ENCODE measurements at places on chromosomes 5 and 9.

- DNase-seq, result peak; percentile 77
These were observed 11.1 kb downstream of the REXO4 start for GRCh38 chr9:133406480-133407307.

DNA sequence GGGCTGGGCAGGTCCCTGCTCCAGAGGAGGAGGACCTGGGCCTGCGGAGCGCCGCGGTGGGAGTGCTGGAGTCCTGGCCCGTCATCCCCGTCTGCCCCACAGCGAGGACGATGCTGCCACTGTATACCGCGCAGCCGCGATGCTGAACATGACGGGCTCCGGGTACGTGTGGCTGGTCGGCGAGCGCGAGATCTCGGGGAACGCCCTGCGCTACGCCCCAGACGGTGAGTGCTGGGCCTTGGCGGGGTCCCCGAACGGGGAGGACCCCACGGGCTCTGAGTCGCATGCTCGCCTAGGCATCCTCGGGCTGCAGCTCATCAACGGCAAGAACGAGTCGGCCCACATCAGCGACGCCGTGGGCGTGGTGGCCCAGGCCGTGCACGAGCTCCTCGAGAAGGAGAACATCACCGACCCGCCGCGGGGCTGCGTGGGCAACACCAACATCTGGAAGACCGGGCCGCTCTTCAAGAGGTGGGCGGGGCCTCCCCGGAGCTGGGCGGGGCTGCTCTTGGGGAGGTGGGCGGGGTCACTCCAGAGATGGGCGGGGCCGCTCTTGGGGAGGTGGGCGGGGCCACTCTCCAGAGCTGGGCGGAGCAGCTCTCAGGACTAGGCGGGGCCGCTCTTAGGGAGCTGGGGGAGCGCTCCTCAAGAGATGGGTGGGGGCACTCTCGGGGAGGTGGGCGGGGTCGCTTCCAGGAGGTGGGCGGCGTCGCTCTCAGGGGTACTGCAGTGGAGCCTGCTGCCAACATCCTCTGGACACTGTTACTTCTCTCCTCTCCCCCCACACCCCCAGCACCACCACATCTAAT is 13.1 kb downstream of the LRRC26 start:
- no peak for DNase-seq

- no peak for DNase-seq
These were observed 18.9 kb downstream of the ADAMTS2 start for GRCh38 chr5:179326122-179326927.

- DNase-seq, result no peak
These were observed 47.9 kb upstream of the TRPC7 start for GRCh38 chr5:136413196-136413595.

DNA sequence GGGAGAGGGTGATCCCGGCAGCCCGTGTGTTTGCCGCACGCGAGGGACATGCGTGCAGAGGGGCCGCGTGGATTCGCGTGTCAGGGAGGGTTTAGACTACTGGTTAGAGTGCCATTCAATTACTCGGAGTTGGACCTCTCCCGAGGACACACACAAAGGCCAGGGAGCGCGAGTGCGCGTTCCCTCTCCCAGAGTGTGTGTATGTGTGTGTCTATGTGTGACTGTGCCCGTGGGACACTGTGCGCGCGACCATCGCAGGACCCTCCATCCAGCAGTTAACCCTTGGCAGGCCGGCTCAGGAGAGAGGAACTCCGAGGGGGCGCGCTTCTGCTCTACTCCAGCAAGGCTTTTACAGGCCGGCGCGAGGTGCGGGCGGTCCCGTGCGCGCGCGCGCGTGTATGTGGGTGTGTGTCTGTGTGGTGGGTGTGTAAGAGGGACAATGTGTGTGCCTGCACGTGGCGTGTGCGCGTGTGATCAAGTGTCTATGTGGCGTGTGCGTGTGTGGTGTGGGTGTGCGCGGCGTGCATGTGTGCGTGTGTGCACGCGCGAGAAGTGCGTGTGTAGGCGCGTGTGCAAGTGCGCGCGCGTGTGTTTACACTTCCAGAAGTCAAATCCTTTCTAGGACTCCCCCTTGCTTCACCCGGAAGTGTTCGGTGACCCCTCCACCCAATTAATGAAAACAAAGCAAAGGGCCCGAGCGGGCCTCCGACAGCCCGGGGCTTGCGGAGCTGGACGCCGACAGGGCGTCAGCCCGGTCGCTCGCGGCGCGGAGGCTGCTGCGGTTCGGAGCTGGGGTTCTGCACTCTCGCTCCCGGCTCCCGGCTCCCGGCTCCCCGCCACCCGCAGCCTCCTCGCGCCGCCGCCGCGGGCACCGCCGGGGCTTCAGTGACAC is 75.3 kb upstream of the TBCA start:
- no peak for DNase-seq

GRCh38 chr9:113922160-113922559 is 46.1 kb downstream of the ZNF618 start:
- DNase-seq, result no peak

DNA sequence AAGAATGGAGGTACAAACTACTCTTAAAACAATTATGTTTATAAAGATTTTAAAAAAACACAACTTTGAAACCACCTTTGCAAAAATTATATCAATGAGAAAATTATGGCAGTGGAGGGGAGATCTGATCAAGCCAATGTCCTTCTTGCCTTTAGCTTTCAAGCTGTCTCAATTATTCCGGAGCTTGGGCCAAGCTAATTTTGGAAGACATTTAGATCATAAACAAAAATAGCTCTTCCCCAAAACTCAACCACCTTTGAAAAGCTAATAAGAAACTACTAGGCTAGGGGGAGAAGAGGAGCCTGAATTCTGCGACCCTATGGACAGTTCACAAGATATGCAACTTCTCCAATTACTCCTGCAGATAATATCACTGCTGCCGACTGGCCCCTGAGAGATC is 263.3 kb downstream of the ICE1 start:
- no peak for DNase-seq

DNA sequence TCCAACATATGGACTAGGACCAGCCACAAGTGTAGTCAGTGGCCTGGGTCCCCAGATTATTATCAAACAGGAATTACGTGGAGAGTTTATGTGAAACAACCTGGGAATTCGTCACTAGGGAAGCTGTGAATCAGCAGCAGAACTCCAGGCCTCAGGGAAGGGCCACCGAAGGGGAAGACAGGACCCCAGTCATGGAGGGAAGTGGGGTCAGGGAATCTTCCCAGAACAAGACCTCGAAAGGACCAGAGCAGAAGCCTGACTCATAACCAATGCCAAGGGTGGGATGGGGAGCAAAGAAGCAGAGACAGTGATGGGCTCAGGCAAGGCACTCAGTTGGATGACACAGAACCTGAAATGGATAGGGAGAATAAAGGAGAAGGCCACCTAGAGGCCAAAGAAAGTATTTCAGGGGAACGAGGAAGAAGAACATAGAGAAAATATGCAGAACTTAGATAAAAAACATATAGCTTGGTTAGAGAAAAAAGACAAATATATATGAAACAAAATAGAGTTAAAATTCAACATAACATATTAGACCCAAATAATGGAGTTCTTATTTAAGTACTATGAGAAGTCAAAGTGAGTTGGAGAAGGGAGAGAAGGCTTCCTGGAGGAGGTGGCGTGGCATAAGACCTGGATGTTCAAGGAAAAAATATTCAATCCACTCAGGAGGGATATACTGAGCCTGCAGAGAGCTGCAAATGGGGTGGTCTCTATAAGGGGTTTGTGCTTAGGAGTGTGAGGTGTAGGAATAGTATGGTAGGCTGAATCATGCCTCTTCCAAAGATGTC is 66.7 kb upstream of the CAST start:
- peak; percentile 32 for DNase-seq

DNA sequence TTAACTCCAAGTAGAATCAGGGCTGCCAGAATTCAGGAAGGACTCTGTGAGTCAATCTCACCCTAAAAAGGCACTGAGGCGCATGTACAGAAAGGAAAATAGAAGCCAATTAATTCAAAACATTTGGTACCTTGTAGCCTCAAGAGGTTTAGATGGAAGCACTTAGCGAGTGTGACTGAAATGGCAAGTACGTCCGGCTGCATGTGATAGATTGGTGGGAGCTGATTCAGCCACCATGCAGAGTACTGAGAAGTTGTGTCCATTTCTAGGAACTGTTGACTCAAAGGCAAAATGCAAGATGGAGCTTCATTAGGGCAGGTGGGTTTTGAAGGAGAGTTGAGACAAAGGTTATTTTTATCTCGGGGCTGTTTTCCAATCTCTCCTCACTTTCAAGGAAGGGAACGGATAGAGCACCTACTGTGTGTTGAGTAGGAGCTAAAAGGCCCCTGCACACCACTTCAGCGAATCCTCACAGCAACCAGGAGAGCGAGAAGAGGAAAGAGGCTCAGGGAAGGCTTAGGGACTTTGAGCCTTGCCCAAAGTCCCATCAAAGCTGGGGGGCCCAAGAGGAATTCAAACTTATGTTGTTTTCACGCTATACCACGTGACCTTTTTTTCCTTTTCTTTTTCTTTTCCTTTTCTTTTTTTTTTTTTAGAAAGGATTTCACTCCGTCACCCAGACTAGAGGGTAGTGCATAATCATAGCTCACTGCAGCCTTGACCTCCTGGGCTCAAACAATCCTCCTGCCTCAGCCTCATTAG is 34.6 kb upstream of the CPEB4 start:
- DNase-seq, result no peak

DNA sequence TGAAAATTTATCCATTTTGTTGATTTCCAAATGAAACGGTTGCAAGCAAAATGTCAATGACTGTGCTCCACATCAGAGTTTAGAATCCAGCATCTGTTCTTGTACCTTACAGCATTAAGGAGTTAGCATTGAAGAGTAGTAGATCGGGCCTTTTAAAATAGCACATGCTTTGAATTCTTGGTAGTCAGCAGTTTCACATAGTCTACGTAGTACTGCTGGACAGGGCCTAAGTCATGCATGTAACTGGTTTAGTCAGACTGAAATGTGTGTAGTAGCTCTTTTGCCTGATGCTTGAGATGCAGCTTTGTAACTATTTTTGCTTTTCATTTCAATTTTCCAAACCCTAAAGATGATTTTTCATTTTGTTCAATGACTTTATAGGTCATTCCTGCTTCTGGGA is 19.8 kb downstream of the LECT2 start:
- DNase-seq, result no peak

- DNase-seq, result no peak
These were observed 169.9 kb downstream of the CTNND2 start for GRCh38 chr5:11734369-11734768.

- no peak for DNase-seq
These were observed 189.5 kb downstream of the SLF1 start for GRCh38 chr5:94807985-94808384.

- DNase-seq, result no peak
These were observed 958 bp upstream of the LCN8 start for GRCh38 chr9:136759001-136759400.

GRCh38 chr5:61177070-61177469 is 14.8 kb upstream of the SMIM15 start:
- no peak for DNase-seq

- no peak for DNase-seq
These were observed 86.8 kb downstream of the NSUN2 start for GRCh38 chr5:6545770-6546690.

DNA sequence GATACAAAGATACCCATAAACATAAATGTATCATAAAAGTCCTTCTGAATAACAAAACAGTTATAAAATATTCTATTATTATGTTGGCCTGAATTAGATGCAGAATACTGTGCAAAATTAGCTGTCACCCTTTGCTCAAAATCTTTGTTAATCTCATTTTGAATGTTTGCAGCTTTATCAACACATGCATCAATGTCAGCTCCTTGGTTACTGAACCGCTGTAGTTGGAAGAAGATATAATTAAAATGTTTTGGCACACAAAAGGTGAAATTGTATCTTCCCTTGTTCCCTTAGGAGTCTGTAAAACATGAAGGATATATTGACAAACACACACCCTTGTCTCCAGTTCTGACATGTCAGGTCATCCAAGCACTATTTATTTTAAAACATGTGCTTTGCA is 146.3 kb upstream of the POU5F2 start:
- DNase-seq, result no peak

DNA sequence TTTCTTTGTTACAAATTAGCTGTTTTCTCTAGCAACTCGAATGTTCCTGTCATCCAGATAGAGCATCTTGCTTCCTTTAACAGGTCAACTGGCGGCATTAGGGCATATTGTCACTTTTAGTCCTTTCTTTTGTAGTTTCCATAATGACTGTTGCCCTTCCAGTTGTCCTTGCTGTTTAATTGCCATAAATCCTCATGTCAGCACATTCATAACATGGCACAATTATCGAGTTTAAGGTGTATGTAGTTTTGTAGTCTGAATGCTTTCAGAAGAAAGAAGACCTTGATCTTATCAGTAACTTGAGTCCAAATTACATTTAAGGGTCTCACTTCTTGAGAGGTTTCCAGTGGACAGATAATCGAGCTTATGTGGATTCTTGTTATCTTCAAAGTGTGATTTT is 161.7 kb upstream of the CDH12 start:
- DNase-seq, result no peak

DNA sequence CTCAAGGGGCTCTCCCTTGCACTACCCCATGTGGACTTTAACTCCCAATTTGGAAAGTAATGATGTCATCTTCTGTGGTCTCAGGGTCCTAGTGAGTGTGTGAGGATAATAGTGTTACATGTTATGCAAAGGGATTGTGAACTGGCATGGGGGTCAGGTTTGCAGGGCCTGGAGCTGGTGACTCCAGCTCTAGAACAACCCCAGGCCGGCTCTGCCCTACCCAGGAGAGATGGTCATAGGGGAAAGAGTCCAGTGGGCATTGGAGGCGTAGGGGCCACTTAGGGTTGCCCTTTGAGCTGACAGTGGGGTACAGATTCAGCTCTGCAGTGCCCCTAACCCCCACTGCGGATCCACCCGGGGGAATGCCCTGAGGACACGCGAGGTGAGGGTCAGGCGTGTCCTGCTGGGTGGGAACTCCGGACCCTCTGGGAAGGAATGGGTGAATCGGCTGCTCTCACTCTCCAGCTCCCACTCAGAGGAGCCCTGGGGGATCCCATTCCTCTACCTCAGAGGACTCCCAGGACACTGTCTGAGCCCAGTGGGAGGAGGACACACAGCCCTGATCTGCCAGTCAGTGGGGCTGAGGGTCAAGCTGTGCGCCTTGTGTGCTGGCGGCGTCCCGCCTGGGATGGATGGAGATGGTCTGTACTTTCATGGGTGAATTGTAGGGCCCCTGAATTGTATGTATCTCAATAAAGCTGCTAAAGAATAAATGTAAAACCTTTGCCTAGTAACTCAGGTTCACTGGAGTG is 2.5 kb upstream of the NKD2 start:
- no peak for DNase-seq

Data from NB4 (cell line).